ENCODE measurements at places on chromosomes 1 and 21.

- no peak for DNase-seq
Measured at GRCh38 chr1:154906621-154907081, 29.9 kb downstream of the PMVK start.

DNA sequence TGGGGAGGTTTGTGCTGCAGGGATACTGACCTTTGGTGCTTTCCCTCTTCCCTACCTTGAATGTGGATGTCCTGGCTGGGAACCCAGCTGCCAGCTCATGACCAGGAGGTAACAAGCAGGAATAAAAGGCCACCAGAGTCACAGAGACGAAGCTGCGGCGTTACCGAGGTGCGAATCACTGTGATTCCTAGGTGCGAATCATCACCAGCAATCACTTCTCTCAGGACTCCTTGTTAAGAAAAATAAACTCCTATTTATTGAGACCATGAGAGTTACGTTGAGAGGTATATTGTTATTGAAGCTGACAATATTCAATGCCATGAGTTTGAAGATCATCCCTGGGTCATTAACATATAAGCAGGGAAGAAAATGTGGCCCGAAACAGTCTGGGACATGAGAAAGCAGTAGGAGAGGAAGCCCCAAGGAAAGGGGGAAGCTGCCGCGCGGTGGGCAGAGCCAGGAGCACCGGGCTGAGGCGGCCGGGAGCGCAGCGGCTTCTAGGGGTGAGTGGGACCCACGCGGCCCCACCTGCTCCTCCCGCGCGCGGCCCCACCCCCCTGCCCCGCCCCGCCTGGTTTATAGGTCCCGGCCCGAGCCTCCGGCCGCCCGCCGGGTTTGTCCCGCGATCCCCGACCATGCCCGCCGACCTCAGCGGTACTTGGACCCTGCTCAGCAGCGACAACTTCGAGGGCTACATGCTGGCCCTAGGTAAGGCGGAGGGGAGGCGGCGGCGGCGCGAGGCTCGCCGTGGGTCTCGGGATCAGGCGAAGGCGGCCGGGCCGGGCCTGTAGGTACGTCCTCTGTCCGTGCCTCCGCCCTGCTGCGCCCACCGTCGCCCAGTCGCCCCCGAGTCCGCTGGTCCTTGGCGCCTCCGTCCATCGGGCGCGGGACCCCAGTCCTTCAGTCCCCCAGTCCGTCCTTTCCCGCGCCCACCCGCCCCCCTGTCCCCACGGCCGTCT is at the start of gene RBP7:
Gene RBP7, plus strand, starts transcription at position 605 of the 959 bp plus-strand sequence. Its CDS starts 31 bp downstream, at position 636.
- DNase-seq, result peak; percentile 7

DNA sequence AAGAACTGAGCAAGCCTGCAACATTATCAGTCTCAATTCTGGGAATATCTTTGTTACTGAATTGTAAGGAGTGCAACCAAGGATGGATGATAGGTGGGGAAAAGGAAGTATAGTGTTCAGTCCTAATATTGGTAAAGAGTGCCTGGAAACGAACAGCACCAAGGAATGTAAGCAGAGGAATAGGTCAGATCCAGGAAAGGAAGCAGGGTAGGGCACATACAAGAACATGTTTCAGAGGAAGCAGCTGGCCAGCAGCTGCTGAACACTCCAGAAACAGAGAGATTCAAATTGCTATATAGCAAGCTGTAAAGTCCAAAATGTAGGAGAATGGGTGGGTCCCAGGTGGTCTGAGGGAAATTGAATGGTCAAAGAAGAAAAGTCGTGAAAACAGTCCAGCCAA is 37.9 kb downstream of the CRB1 start:
- no peak for DNase-seq

GRCh38 chr1:174189428-174190062 is 30.2 kb downstream of the RABGAP1L start:
- no peak for DNase-seq

- peak; percentile 16 for DNase-seq
Measured at GRCh38 chr1:185670187-185670627, 64.0 kb upstream of the HMCN1 start.
